A549 (cell line): ENCODE measurements at places on chromosomes 4 and X.

DNA sequence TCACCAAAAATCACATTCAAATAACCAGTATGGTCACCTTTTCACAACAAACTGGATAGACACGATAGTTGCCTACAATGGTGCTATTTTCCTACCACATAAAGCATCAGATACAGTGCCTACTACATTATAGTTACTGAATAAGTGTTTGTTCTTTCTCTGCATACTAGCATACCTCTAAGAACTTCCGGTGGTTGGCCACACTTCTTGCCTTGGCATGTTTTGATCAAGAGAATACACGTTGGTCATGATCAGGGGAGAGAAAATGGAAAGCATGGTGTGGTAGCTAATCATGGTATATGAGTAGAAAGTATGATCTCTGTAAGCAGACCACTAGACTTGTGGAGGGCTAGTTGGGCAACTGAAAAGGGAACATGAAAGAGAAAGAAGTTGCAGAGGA is 322.8 kb upstream of the DIAPH2 start:
- no peak for DNase-seq

DNA sequence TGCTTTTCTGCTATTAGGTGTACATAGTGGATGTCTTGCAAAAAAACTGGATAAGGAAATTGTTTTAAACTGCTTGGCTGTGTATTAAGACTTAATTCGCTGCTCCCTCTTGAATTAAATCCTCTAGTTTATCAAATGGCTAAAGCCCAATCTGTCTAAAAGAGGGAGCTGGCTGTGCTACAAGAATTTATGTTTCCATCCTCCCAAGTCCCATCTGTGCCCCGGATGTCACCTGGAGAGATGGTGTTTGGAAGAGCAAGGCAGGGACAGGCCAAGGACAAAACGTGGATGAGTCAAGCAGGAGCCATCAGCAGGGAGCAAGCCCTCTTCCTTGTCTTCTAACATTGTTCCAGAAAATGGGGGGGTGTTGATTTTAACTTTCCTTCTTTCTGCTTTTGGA is 171.3 kb upstream of the LCORL start:
- no peak for DNase-seq

DNA sequence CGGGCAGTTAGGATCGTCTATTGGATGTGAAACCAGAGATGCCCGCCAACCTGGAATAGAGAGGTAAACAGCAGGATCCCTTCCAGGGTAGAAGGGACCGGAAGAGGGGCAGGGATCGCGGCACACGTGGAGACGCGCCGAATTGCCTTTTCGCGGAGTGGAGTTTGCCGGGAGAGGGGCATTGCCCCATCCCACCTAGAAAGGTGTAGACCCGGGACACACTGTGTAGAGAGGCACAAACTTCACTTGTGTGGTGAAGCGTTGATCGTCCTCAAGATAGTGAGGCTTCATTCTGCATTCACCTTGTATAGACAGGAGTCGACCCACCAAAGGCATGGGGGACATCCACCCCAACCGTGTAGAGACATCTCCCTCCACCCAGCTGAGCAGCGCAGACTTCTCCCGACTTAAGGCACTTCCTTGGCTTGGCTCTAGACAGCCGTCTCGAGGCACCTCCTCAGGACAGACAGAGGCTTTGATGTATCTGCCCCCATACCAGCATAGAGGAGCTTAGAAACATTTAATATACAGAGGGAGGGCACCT is 410 bp downstream of the GNL3L start:
- DNase-seq: no peak

DNA sequence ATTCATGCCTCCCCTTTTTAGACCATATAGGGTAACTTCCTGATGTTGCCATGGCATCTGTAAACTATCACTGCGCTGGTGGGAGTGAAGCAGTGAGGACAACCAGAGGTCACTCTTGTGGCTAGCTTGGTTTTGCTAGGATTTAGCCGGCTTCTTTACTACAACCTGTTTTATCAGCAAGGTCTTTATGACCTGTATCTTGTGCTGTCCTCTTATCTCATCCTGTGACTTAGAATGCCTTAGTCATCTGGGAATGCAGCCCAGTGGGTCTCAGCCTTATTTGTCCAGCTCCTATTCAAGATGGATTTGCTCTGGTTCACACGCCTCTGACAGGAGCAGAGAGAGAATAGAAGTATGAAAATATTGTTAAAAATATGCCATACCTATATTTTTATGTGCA is 355.7 kb downstream of the ADGRL3 start:
- DNase-seq: peak; percentile 48

- no peak for DNase-seq
Observed at GRCh38 chr4:20192736-20193135, 59.0 kb upstream of the SLIT2 start.

- no peak for DNase-seq
Observed at GRCh38 chr4:38313175-38313574, 350.8 kb upstream of the KLF3 start.

DNA sequence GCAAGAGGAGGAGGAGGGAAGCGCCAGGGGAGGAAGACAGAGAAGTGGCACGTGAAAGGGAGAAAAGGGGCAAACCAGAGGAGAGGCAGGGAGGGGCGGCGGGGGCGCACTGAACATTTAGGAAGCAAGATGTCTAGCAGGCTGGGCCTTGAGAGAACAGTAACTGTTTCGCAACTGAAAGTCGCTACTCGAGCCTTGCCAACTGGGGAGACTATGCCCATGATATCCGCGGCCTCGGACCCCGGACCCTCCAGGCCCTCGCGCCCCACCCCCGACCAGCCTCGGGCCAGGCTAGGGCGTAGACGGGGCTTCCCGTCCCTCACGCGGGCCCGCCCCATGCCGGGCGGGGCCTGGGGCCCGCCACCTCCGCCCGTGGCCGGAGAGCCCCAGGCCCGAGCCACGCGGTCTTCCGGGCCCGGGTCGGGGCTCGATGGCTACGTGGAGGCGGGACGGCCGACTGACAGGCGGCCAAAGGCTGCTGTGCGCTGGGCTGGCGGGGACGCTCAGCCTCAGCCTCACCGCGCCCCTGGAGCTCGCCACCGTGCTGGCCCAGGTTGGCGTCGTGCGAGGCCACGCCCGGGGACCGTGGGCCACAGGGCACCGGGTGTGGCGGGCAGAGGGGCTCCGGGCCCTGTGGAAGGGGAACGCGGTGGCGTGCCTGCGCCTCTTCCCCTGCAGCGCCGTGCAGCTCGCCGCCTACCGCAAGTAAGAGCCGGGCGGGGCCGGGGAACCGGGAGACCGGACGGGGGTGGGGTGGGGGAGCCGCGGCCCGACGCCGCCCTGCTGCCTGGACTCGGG is at the start of gene SLC25A43:
TSS of gene SLC25A43 (plus strand) at position 363 of the 798 bp plus-strand sequence. CDS start at position 431, 68 bp downstream.
- DNase-seq: peak; percentile 44

DNA sequence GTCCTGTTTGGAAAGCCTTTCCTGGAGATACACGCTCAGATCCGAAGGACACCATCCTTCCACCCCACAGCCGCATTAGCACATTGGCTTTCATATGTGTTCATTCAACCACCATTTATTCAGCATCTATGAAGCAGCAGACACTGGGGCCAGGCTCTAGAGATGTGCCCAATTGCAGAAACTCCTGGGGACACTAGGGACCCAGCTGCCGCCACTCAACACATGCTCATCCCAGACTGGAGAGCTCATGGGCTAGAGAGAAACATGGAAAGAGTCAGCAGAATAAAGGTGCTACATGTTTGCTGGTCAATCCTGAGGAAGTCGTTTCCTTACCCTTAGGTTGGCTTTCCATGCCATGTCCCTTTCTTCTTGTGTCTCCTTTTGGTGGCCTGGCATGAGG is 7.6 kb downstream of the CTAG1A start:
- DNase-seq: no peak

GRCh38 chrX:18160369-18160768 is 60.3 kb downstream of the BEND2 start:
- no peak for DNase-seq
